ENCODE measurements at places on chromosomes 3 and 15.

DNA sequence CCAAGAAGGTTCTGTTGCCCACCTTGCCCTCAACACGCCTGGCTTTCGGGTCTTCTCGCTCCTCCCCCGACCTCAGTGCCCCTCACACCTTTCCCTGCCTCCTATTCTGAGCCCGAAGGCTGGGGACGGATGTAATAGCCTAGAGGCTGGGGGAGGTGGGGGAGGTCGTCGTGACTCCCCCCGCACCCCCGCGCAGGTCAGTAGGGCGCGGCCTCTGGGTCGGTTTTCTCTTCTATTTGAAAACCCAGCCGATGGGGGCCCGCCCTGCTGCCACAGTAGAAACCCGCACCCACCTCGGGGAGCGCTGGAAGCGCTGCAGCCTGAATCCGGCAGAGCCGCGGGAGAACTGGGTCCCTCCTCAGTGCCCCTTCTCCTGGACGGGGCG lies 1.0 kb upstream of the RBPMS2 start:
- H3K36me3 ChIP-seq: no peaks in the 10 kb centered on the region
- no peaks in the 10 kb centered on the region for H3K4me1 ChIP-seq
- no peak for DNase-seq
- H3K27ac ChIP-seq: no peak overlapping the region
- H3K27me3 ChIP-seq: peaks cover 4% of the 10 kb centered on the region

- H3K4me1 ChIP-seq: peaks cover 36% of the 10 kb centered on the region
- no peaks in the 10 kb centered on the region for H3K36me3 ChIP-seq
- peak; percentile 95 for DNase-seq
- peak overlapping the region; percentile 86 for H3K27ac ChIP-seq
Measured at GRCh38 chr3:8869613-8870012, 93.7 kb downstream of the RAD18 start.

DNA sequence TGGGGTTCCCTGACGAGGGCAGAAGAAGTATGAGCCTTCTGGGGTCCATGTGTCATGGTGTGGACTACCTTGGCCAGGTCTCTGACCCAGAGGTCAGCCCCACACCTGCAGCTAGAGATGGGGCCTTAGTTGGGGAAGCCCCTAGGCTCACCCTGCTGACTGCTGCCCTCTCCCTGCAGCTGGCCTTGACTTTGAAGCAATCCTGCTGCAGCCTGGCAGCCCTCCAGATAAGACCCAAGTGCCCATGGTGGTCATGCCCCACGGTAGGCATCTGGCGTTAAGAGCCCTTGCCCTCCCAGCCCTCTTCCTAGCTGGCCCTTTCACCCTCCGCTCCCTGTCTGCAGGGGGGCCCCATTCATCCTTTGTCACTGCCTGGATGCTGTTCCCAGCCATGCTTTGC lies 7.4 kb downstream of the APEH start:
- H3K27me3 ChIP-seq: no peaks in the 10 kb centered on the region
- H3K27ac ChIP-seq: no peak overlapping the region
- no peak for DNase-seq
- H3K36me3 ChIP-seq: 0 out of 2 replicates have a peak, but pooled peaks cover 4% of the 10 kb centered on the region
- H3K4me1 ChIP-seq: no peaks in the 10 kb centered on the region

- H3K4me3 ChIP-seq: no peak overlapping the region
- DNase-seq: no peak
- H3K27me3 ChIP-seq: no peaks in the 10 kb centered on the region
Measured at GRCh38 chr3:16633948-16634347, 28.7 kb upstream of the DAZL start.

GRCh38 chr3:44272191-44272590 lies 30.5 kb downstream of the TOPAZ1 start:
- H3K4me3 ChIP-seq: no peak overlapping the region
- H3K4me1 ChIP-seq: no peaks in the 10 kb centered on the region
- no peak for DNase-seq
- H3K36me3 ChIP-seq: no peaks in the 10 kb centered on the region

DNA sequence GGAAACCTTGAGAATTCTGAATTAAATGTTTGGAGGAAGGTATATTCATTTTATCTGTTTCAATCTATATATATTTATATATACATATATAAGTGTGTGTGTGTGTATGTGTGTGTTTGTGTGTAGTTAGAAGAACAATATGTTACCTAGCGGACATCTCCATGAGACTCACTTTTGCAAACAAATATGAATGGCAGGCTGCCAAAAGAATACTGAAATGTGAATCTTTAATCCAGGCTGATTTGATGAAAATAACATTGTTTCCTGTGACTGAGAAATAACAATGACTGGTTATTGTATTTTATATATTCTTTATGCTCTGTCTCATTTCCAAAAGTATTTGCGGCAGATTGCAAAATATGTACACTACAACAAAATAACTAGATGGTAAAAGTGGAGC lies 255.5 kb upstream of the TGFBR2 start:
- DNase-seq: no peak
- H3K36me3 ChIP-seq: no peaks in the 10 kb centered on the region
- H3K4me1 ChIP-seq: peaks cover 56% of the 10 kb centered on the region
- no peaks in the 10 kb centered on the region for H3K27me3 ChIP-seq
- H3K4me3 ChIP-seq: no peak overlapping the region

GRCh38 chr3:34895841-34896240 lies 743.5 kb upstream of the ARPP21 start:
- H3K36me3 ChIP-seq: no peaks in the 10 kb centered on the region
- no peaks in the 10 kb centered on the region for H3K27me3 ChIP-seq
- DNase-seq: no peak
- no peak overlapping the region for H3K27ac ChIP-seq
- no peak overlapping the region for H3K4me3 ChIP-seq

GRCh38 chr3:48459331-48459730 lies 12.8 kb downstream of the ATRIP start:
- peaks cover 27% of the 10 kb centered on the region for H3K36me3 ChIP-seq
- H3K27me3 ChIP-seq: no peaks in the 10 kb centered on the region
- DNase-seq: no peak
- H3K4me3 ChIP-seq: no peak overlapping the region
- H3K4me1 ChIP-seq: no peaks in the 10 kb centered on the region

DNA sequence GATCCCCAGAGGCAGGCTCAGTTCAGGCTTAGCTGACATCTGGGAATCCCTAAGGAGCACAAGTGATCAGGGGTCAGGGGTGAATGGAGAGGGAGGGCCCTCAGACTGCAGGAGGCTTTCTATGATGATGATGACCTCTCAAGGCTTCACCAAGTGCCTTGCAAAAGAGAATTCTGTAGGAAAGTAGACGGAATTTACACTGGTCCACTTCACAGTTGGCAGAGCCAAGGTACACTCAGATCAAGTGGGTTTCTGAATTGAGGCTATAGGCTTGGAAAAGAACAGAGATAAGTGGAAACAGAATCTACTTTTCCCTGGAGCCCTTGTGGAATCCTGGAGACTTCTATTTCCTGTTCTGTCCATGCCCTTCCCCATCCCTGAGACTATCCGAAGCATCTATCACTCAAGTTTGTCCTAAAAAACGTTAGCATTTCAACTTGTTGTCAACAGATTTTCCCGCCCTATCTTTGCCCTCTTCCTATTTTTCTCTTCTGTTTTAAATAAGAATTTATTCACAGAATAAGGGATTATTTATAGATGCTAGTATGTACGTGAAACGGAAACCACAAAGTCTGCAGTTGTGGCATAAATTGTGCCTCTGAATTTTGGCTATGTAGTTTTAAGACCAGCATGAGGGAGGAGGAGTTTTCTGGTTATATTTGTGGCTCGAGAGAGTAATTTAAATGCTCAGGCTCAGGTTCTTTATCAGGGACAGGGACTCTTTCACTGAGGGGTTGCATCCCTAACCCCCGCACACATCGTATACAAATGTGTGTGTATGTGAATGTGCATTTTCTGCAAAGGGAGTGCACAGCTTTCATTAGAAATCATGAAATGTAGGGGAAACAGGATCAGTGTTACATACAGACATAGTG lies 12.8 kb downstream of the GCSAM start:
- DNase-seq: no peak
- H3K4me1 ChIP-seq: no peaks in the 10 kb centered on the region
- H3K36me3 ChIP-seq: no peaks in the 10 kb centered on the region
- no peak overlapping the region for H3K27ac ChIP-seq
- no peak overlapping the region for H3K4me3 ChIP-seq

- DNase-seq: peak; percentile 92
- no peaks in the 10 kb centered on the region for H3K36me3 ChIP-seq
- peak overlapping the region; percentile 92 for H3K27ac ChIP-seq
- no peaks in the 10 kb centered on the region for H3K27me3 ChIP-seq
- peaks cover 46% of the 10 kb centered on the region for H3K4me1 ChIP-seq
Measured at GRCh38 chr3:185717121-185717520, 107.7 kb downstream of the IGF2BP2 start.

DNA sequence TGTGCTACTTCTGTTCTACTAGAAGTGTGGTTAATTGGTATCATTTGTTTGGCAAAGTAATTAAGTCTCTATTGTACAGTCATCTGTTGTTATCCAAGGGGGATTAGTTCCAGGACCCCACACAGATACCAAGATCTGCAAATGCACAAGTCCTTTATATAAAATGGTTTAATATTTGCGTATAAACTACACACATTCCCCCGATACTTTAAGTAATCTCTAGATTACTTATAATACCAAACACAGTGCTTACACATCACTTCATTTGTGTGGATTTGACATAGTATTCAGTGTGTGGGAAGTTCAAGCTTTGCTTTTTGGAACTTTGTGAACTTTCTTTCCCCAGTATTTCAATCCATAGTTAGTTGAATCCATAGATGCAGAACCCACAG lies 50.5 kb upstream of the ABI3BP start:
- peaks cover 28% of the 10 kb centered on the region for H3K4me1 ChIP-seq
- no peak for DNase-seq
- H3K4me3 ChIP-seq: no peak overlapping the region

DNA sequence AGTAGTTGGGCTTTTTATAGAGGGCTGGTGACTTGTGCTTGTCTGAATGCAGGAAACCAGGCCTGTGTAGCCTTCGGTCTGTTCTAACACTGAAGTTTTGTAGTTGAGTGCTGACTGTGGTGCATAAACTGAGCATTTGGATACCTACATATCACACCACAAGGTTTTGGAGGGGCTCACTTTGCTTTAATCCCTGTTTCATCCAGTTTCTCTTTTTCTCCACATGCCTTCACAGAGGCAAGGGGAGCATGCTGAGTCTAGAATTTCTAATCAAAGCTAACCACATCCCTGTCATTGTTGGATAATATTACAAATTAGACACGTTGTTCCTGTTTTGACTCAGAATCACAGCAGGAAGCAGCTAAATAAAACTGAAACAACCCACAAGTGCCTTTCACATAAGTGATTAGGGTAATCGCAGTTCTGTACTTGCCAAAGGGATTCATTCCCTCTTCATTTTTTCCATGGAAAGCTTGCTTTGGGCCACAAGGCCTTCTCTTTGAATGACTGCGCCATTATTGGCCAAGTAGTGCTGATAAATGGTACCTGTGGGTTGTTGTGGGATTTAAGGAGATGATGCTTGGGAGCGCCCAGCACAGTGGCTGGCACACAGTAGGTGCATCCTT lies 48.9 kb downstream of the TGFBR2 start:
- H3K4me3 ChIP-seq: no peak overlapping the region
- peaks cover 71% of the 10 kb centered on the region for H3K36me3 ChIP-seq
- H3K27me3 ChIP-seq: no peaks in the 10 kb centered on the region
- peaks cover 34% of the 10 kb centered on the region for H3K4me1 ChIP-seq
- DNase-seq: no peak
- H3K27ac ChIP-seq: no peak overlapping the region

GRCh38 chr3:64684715-64685261 lies 3.0 kb downstream of the ADAMTS9 start:
- H3K4me3 ChIP-seq: peak overlapping the region; percentile 91
- 0 out of 2 replicates have a peak, but pooled peaks cover 5% of the 10 kb centered on the region for H3K4me1 ChIP-seq
- no peaks in the 10 kb centered on the region for H3K36me3 ChIP-seq
- H3K27ac ChIP-seq: peak overlapping the region; percentile 87

GRCh38 chr3:122577409-122578031 lies at the start of gene PARP15:
TSS of gene PARP15 (plus strand) at chr3:122577650. CDS start at chr3:122577668, 18 bp downstream.
- no peak within 1 kb of the TSS for H3K27ac ChIP-seq
- no peaks in the 10 kb centered on the region for H3K27me3 ChIP-seq
- peaks cover 7% of the 10 kb centered on the region for H3K4me1 ChIP-seq
- peak; percentile 40 for DNase-seq
- H3K36me3 ChIP-seq: no peaks in the 10 kb centered on the region

- peaks cover 22% of the 10 kb centered on the region for H3K4me1 ChIP-seq
- H3K27me3 ChIP-seq: no peaks in the 10 kb centered on the region
- no peaks in the 10 kb centered on the region for H3K36me3 ChIP-seq
- DNase-seq: peak; percentile 50
- no peak overlapping the region for H3K4me3 ChIP-seq
Measured at GRCh38 chr3:152126260-152126659, 142.5 kb upstream of the MBNL1 start.

GRCh38 chr15:92808598-92809063 lies 91.5 kb upstream of the CHD2 start:
- H3K4me1 ChIP-seq: peaks cover 38% of the 10 kb centered on the region
- H3K27ac ChIP-seq: peak overlapping the region; percentile 96
- H3K36me3 ChIP-seq: no peaks in the 10 kb centered on the region
- peak; percentile 80 for DNase-seq
- no peaks in the 10 kb centered on the region for H3K27me3 ChIP-seq

GRCh38 chr3:172782235-172782634 lies 31.7 kb downstream of the ECT2 start:
- H3K4me3 ChIP-seq: no peak overlapping the region
- peaks cover 30% of the 10 kb centered on the region for H3K36me3 ChIP-seq
- no peaks in the 10 kb centered on the region for H3K4me1 ChIP-seq
- no peak overlapping the region for H3K27ac ChIP-seq

DNA sequence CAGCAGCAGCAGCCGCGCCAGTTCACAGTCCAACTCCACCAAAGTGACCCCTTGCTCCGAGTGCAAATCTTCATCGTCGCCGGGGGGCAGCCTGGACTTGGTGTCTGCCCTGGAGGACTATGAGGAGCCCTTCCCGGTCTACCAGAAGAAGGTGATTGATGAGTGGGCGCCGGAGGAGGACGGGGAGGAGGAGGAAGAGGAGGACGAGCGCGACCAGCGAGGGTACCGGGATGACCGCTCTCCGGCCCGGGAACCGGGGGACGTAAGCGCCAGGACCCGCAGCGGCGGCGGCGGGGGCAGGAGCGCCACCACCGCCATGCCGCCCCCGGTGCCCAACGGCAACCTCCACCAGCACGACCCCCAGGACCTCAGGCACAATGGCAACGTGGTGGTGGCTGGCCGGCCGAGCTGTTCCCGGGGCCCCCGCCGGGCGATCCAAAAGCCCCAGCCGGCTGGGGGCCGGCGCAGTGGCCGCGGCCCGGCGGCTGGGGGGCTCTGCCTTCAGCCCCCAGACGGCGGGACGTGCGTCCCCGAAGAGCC lies 224.1 kb upstream of the IL12A start:
- H3K27me3 ChIP-seq: no peaks in the 10 kb centered on the region
- no peak for DNase-seq
- H3K27ac ChIP-seq: peak overlapping the region; percentile 94
- H3K4me1 ChIP-seq: peaks cover 29% of the 10 kb centered on the region
- peak overlapping the region; percentile 89 for H3K4me3 ChIP-seq

- H3K4me1 ChIP-seq: no peaks in the 10 kb centered on the region
- no peak overlapping the region for H3K4me3 ChIP-seq
- H3K36me3 ChIP-seq: no peaks in the 10 kb centered on the region
Measured at GRCh38 chr3:112199622-112200316, 66.7 kb upstream of the GCSAM start.

DNA sequence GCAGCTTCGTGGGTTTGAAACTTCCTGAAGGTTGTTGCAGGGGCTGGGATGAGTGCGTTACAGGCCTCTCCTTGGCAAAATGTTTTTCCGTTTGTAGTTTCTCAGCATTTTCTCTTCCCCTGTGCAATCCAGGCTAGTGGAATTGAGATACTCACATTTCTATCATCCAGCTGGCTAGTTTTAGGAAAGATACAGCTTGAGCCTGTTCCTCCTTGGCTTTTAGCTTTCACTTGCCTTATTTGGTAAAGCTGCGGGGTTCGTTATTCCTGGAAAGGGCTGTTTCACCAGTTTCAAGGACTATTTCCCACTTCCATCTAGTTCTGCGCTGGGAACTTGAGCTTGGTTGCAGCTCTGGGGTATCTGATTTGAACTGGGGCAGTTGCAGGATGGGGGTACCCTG lies 90.3 kb downstream of the ITPR1 start:
- no peak overlapping the region for H3K4me3 ChIP-seq
- H3K27me3 ChIP-seq: no peaks in the 10 kb centered on the region
- DNase-seq: no peak
- H3K4me1 ChIP-seq: peaks cover 4% of the 10 kb centered on the region
- no peak overlapping the region for H3K27ac ChIP-seq

Measured in GM23248 (cell line).